Cardiac septum (tissue), 1 donor: ENCODE measurements at places on chromosomes 7 and 10. TPM values are rescaled to one million over a fixed set of nuclear protein-coding genes. Genes with fewer than 3 reads are reported as not detected.
A peak's percentile ranks its signal among the peaks of the same experiment; 100 is the strongest.

- DNase-seq: no peak
Measured at GRCh38 chr10:31215052-31215451, 104.0 kb upstream of the ZEB1 start.

GRCh38 chr10:30348378-30348776 lies 701 bp downstream of the MTPAP start:
- no peak for DNase-seq

- no peak for DNase-seq
Measured at GRCh38 chr7:78002021-78002420, 203.4 kb downstream of the PHTF2 start.

DNA sequence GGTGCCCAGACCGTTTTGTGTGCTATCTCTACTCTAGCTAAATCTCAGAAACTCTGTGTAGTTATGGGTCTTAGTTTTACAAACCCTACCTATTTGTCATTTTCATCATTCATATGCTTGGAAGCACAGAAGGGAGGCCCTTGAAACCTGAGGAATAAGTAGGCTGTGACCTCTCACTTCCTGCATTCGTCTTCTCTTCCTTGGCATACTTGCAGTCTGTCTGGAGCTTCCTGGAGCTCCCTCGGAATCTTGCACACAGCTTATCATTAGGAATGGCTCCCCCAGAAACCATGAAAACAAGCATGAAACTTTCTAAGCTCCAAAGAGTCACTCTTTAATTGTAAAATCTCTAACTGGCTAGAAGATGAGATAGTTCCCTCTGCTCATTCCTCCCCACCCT lies 376.9 kb upstream of the MYO3A start:
- no peak for DNase-seq

GRCh38 chr7:98922392-98923187 lies 44.3 kb downstream of the TRRAP start:
- no peak for DNase-seq

GRCh38 chr10:124605856-124606812 lies 138.0 kb downstream of the FAM53B start:
- DNase-seq: no peak

DNA sequence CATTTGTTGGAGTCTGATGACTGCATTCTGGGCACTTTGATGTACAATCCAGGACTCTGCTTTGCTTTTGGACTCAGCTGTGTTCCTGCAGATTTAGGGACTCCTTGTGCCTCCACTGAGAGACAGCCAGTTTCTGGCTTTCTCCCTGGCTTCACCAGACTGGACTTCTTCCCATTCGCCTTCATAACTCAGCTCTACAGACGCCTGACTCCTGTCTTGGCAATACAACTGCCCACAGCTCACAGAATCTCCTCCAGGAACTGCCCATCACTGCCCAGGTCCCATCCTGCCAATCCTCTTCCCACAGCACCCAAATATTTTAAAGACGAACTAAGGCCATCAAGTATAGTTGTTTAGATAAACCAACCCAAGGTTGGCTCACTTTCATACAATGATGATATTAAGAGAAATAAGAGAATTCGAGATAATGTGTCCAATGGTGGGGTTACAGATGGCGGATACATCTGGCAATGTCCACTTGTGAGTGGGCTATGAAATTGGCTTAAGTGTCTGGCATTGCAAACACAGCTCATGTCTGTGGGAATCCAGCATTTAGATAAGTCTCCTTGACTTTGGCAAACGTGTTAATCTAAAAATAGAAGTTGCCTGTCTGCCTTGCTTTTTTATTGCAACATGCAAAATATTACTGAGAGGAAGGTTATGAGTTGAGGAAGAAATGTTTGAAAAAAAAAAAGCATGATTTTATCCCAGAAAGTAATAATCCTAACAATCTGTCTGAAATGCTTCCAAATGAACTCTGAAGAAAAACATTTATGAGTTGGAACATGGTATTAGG lies 95.1 kb downstream of the ITGA8 start:
- no peak for DNase-seq

- no peak for DNase-seq
Measured at GRCh38 chr7:140475747-140476333, 3.5 kb downstream of the MKRN1 start.

DNA sequence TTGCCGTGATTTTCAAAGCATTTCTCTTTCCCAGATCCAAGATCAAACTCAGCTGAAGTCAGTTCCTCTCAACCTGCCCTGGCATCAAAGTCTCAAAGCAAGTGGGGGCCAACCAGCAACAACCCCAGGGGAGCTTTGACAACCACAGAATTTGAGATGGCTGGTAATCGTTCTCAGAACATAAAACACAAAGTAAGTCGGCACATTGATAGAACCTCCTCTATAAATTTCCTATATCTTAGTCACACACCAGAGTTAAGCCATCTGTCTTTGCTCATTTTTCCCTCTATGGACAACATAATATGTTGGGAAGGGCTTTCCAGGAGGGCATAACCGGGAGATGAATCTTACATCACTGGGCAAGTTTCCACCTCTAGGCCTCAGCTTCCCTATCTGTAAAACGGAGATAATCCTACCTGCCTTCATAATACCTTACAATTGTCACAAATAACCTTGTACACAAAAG lies 1.2 kb upstream of the DNAJC9 start:
- DNase-seq: no peak

Gene GALNT17
- total RNA-seq: 60.6 TPM

- DNase-seq: no peak
Measured at GRCh38 chr7:47982610-47983009, 3.2 kb upstream of the HUS1 start.

Gene NOS3
- 26.5 TPM for total RNA-seq

GRCh38 chr10:13717936-13718772 lies 131.4 kb downstream of the PRPF18 start:
- peak; percentile 88 for DNase-seq

Gene COL13A1
- total RNA-seq: 9.5 TPM

GRCh38 chr10:45256246-45256645 lies 59.2 kb downstream of the OR13A1 start:
- no peak for DNase-seq

Gene SCART1
- 1.0 TPM for total RNA-seq

- no peak for DNase-seq
Measured at GRCh38 chr10:113751181-113751732, at the start of gene PLEKHS1. PLEKHS1 (plus strand) TSS chr10:113751682; CDS start chr10:113755278, 3,596 bp downstream.

DNA sequence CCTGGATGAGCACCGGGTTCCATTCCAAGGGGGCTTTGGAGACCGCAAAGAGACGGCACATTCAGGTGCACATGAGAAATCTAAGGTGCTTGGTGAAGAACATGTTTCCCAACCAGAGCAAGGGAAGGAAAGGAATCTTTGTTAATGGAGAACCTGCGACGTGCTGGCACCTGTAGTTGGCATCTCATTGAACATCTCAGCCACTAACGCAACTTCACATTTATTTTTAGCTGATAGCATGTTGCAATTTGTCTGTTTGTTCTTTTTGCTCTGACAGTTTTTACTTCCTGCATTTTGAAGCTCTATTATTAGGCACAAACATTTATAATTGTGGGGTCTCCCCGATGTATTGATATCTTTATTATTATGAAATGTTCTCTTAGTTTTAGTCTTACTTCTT lies 316.7 kb downstream of the TCERG1L start:
- peak; percentile 41 for DNase-seq

DNA sequence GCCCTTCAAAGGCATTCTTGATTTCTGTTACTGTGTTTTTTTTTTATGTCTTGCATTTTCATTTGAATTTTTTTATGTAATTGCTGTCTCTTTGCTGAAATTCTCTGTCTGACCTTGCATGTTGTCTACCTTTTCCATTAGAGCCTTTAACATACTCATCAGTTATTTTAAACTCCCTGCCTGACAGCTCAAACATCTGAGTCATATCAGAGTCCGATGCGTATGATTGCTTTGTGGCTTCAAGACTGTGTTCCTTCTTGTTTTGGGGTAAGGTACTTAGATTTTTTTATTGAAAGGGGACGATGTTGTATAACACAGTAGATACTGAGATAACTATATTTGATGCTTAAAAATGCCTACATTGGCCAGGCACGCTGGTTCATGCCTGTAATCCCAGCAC lies 9.7 kb upstream of the TARP start:
- no peak for DNase-seq
